ENCODE measurements at places on chromosomes 11 and 22.

DNA sequence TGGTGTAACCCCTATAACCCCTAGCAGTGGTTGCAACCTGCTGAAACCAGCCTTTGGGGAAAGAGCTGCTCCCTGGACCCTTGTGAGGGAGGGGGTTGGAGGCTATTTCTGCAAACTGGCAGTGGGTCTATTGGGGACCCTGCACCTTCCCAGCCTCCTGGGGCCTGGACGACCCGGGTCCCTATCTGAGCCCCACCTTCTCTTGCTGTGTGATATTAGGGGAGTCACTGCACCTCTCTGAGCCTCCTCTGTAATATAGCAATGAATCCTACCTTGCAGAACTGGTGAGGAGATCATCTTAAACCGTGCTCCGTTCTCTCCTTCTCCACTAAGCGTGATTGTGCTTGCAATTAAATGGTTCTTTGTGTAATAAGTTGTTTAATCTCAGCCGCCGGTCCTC is 24.0 kb upstream of the MPPED1 start:
- DNase-seq: no peak

DNA sequence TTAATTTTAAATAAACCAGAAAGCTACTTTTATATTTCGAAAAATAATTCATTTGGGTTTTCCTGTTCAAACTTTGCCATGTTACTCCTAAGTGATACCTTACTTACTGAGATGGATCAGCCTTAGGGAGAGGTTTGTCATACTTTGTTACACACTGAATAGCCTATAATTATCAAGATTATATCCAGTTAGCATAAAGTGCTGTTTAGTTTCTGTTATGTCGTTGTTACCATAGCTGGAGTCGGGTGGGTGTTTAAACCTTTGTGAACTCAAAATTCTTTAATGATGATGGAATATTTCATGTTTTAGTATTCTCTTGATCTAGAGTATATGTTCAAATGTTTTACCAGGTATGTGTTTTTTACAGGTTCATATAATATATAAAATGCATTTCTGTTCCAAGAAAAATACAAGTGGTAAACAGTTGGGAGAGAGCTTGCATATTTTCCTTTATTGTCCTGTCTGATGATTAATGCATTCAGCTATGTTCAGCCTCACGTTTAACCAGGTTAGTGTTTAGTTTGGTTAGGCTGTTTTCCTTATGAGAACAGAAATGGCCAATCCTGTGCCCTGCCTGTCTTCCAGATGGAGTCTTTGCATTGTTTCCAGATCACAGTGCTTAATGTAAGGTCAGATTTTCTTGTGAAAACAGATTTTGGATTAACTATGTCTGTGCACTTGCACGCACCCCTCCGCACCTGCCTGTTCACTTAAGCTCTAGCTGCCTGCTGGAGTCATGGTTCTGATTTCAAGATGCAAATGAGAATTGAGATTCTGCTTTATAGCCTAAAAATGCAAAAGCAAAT is 105.6 kb downstream of the ATXN10 start:
- DNase-seq: no peak

- no peak for DNase-seq
These were observed 18.6 kb upstream of the ARAP1 start for GRCh38 chr11:72770799-72771198.

DNA sequence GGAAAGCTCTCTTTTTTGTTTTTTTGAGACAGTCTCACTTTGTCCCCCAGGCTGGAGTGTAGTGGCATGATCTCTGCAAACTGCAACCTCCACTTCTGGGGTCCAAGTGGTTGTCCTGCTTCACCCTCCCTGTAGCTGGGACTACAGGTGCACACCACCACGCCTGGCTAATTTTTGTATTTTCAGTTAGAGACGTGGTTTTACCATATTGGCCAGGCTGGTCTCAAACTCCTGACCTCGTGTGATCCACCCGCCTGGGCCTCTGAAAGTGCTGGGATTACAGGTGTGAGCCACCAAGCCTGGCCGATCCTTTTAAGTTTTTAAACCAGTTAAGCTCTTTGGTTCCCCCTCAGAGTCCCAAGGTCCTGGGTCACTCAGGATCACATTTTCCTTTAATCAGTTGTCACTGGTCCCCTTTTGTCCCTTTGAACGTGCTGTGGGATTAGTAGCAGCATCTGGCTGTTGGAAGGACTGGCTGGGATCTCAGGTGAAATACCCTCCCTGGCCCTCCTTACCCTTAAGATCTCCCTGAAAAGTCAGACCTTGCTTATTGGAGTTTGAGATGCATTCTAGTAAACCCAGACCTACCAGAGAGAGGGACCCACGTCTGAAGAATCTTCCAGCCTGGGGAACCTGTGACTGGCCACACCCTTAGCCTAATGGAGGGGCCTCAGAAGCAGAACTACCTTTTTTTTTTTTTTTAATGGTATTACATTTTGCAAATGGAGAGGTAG is 8.1 kb downstream of the MALAT1 start:
- DNase-seq: peak; percentile 84

DNA sequence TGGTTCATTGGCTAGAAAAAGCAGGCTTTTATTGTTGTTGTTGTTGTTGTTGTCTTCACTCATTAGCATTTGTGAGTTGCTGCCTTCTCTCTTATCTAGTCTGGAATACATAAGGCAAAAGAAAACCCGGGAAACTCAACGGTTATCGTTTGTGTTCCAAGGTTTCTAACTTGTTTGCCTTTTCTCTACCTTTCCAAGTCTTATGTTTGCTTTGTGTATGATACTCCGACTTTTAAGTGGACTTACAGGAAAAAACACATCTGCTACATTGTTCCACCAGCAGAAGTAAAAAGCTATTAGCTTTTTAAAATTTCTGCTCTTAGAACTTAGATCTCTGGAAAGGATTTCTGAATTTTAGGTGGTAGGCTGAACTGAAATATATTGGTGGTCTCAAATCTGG is 27.0 kb upstream of the HIKESHI start:
- no peak for DNase-seq

- DNase-seq: no peak
These were observed 13.7 kb upstream of the ST3GAL4 start for GRCh38 chr11:126341760-126342161.

DNA sequence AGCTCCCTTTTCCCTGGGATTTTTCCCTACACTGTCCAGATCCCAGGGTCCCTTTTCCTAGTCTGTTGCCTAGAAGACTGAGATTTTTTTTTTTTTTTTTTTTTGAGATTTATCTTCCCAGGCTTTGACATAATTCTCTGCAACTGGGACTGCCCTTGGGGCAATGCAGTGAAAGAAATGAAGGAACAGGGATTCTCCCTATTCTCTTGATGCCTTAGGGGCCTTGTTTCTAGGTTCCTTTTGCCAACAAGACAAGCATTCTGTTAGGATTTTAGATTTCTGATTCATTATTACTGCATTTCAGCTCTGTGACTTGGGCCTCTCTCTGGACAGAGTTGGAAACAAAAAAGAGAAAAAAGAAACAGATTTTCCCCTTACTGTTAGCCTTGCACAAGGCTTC is 47.3 kb downstream of the QSER1 start:
- no peak for DNase-seq

- DNase-seq: peak; percentile 19
These were observed 987 bp downstream of the C1QTNF6 start for GRCh38 chr22:37186997-37187522.
